ENCODE measurements at places on chromosomes 12 and 14. TPM values are rescaled to one million over a fixed set of nuclear protein-coding genes. Genes with fewer than 3 reads are reported as not detected.

KLHDC1 gene
- 5.7 TPM for total RNA-seq

GRCh38 chr12:45350861-45351260 is 135.0 kb downstream of the ANO6 start:
- no peak for DNase-seq

- no peak for DNase-seq
Observed at GRCh38 chr12:88339254-88339949, 197.3 kb downstream of the TMTC3 start.

GRCh38 chr14:22131749-22132476 is 457.1 kb downstream of the DAD1 start:
- no peak for DNase-seq

- DNase-seq = no peak
Observed at GRCh38 chr12:19440916-19441315, 1.6 kb downstream of the AEBP2 start.

- DNase-seq = no peak
Observed at GRCh38 chr12:26058308-26058707, 66.5 kb downstream of the BHLHE41 start.

DNA sequence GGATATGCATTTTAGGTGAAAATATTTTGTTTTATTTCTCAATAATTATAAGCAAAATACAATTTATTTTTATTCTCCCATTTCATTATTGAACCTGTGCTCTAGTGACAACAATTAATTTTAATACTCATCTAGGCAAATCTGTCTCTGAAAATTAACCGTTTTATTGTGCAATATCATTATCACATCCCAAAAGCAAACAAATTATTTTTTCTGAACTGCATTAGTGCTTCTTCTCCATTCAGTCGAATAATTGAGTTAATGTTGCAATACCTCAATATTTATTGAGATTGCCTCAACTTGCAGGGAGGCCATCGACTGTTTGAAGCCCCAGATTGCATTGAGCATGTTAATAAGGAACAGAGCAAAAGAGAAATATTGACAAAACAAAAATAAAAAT is 303.2 kb upstream of the LRFN5 start:
- DNase-seq = no peak

- no peak for DNase-seq
Observed at GRCh38 chr12:53700567-53700966, 24.7 kb upstream of the ATP5MC2 start.

PLCZ1 gene
- total RNA-seq = not detected

Data from activated B cell treated with CpG ODN at 0.5 μM for 24 hours (primary cell).